MCF 10A (cell line): ENCODE measurements at places on chromosomes 4 and X. TPM values are rescaled to one million over a fixed set of nuclear protein-coding genes. Genes with fewer than 3 reads are reported as not detected.
A peak's percentile ranks its signal among the peaks of the same experiment; 100 is the strongest.

DNA sequence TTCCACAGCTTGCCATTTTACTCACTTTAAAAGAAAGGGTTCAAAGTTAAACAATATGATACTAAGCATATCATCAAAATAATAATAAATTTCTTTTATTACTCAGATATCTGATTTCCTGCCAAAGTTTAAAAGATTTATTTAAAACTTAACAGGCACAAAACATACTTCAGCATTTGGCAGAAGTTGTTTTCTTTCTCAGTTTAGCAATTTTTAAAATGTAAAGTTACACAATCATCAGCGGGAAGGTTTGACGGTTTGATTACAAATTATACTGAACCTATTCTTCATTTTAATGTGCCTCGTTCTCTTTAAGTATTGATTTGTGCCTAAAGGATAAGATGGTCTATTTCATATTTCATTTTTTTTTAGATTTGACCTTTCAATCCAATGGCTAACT is 227.2 kb downstream of the APBB2 start:
- DNase-seq = no peak
- no peak overlapping the region for H3K27ac ChIP-seq
- H3K36me3 ChIP-seq = peaks cover 50% of the 10 kb centered on the region
- no peaks in the 10 kb centered on the region for H3K27me3 ChIP-seq
- H3K4me1 ChIP-seq = peaks cover 38% of the 10 kb centered on the region
- H3K4me3 ChIP-seq = no peak overlapping the region

Gene FGF2
- total RNA-seq = 132 and 134 TPM in 2 replicates

Gene HTR2C
- total RNA-seq = not detected in 2 replicates

Gene KLB
- total RNA-seq = not detected in 2 replicates

DNA sequence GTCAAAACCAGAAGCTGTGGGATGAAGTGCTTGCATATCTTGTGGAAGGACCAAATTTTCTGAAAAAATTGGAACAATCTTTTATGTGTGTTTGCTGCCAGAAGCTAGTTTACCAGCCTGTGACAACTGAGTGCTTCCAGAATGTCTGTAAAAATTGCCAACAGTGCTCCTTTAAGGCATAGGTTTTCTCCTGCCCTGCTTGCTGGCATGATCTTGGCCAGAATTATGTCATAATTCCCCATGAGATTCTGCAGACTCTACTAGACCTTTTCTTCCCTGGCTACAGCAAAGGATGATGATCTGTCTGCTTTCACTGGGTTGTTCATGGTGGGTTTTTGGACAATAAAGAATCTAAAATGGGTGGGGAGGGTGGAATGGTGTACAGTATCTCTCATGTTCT is 196.3 kb upstream of the ZCCHC13 start:
- H3K4me3 ChIP-seq = no peak overlapping the region
- peaks cover 24% of the 10 kb centered on the region for H3K36me3 ChIP-seq
- H3K27me3 ChIP-seq = peaks cover 53% of the 10 kb centered on the region
- H3K27ac ChIP-seq = no peak overlapping the region

- H3K4me1 ChIP-seq = no peaks in the 10 kb centered on the region
- no peaks in the 10 kb centered on the region for H3K27me3 ChIP-seq
- H3K4me3 ChIP-seq = peak overlapping the region; percentile 86
- peaks cover 38% of the 10 kb centered on the region for H3K36me3 ChIP-seq
- no peak for DNase-seq
Observed at GRCh38 chr4:338759-339097, 1.1 kb downstream of the ZNF141 start.

DNA sequence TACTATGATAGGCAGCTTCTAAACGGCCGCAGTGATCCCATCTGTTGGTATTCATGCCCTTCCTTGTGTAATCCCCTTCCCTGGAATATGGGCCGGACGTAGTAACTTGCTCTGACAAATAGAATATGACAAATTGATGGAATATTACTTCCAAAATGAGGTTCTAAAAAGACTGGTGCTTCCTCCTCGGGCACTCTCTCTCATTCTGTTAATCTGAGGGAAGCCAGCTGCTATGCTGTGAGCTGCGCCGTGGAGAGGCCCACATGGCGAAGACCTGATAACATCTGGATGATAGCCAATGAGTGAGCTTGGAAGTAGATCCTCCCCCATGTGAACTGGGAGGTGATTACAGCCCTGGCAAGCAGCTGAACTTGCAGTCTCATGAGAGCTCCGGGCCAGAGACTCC is 27.2 kb upstream of the SLC25A4 start:
- H3K27me3 ChIP-seq = no peaks in the 10 kb centered on the region
- H3K4me3 ChIP-seq = no peak overlapping the region
- H3K27ac ChIP-seq = no peak overlapping the region
- no peaks in the 10 kb centered on the region for H3K36me3 ChIP-seq

Gene ADH1C
- total RNA-seq = not detected in 2 replicates

Gene ABCG2
- 0.07 and 0.12 TPM in 2 replicates for total RNA-seq

GRCh38 chrX:41733939-41734338 is 10.0 kb downstream of the GPR82 start:
- H3K4me1 ChIP-seq = no peaks in the 10 kb centered on the region
- DNase-seq = no peak
- H3K27ac ChIP-seq = no peak overlapping the region
- H3K36me3 ChIP-seq = no peaks in the 10 kb centered on the region
- peaks cover 41% of the 10 kb centered on the region for H3K27me3 ChIP-seq
- no peak overlapping the region for H3K4me3 ChIP-seq

- H3K4me3 ChIP-seq = peak within 1 kb of the TSS; percentile 72
- peaks cover 4% of the 10 kb centered on the region for H3K36me3 ChIP-seq
- DNase-seq = peak; percentile 74
- no peak within 1 kb of the TSS for H3K27ac ChIP-seq
Observed at GRCh38 chrX:150362599-150363481, at the start of gene MAMLD1. MAMLD1 (plus strand) TSS chrX:150363317; CDS start chrX:150445517, 82,200 bp downstream.

- H3K36me3 ChIP-seq = no peaks in the 10 kb centered on the region
- peaks cover 10% of the 10 kb centered on the region for H3K4me1 ChIP-seq
- no peak overlapping the region for H3K27ac ChIP-seq
- H3K27me3 ChIP-seq = no peaks in the 10 kb centered on the region
Observed at GRCh38 chr4:152684007-152684406, 4.2 kb upstream of the TMEM154 start.

DNA sequence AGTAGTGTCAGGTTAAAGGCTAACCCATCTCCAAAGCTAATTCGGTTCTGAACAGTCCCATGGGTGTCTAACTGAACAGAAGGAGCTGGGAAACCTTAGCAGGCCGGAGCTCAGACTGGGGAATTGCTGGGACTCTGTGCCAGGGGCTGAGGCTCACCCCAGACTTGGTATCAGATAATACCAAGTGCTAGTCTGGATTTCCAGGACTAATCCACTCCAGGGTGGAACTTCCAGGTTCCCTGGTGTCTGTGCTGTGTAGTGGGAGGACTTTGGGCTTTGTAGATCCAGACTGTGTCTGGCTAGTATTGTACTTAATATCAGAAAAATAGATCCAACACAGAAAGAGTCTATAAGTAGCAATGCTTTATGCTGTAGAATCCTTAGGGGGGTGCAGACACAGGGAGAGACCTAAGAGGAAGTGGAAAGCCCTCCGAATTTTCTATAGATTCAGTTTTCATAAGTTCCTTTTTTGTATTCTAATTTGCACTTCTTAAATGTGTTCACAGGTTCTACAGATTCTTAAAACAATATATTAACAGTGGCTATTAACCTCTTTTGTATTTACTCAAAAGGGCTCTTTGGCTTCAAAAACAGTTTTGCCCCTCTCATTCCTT is 4.1 kb downstream of the ZNF827 start:
- no peak for DNase-seq
- no peaks in the 10 kb centered on the region for H3K27me3 ChIP-seq
- no peak overlapping the region for H3K27ac ChIP-seq
- peaks cover 36% of the 10 kb centered on the region for H3K4me1 ChIP-seq
- H3K4me3 ChIP-seq = no peak overlapping the region

- H3K27ac ChIP-seq = no peak overlapping the region
- peaks cover 29% of the 10 kb centered on the region for H3K4me1 ChIP-seq
- DNase-seq = no peak
- H3K27me3 ChIP-seq = no peaks in the 10 kb centered on the region
- no peak overlapping the region for H3K4me3 ChIP-seq
- no peaks in the 10 kb centered on the region for H3K36me3 ChIP-seq
Observed at GRCh38 chr4:53480909-53481308, 103.5 kb downstream of the FIP1L1 start.

Gene GABRQ
- total RNA-seq = 0.05 TPM in 1 of 2 replicates, not detected in the other

Gene NAP1L3
- total RNA-seq = 0.15 TPM in 1 of 2 replicates, not detected in the other

GRCh38 chrX:128458888-128459287 is 406.7 kb upstream of the ACTRT1 start:
- no peak overlapping the region for H3K27ac ChIP-seq
- DNase-seq = peak; percentile 63
- no peaks in the 10 kb centered on the region for H3K36me3 ChIP-seq
- no peaks in the 10 kb centered on the region for H3K27me3 ChIP-seq

Gene CTAG1A
- not detected in 2 replicates for total RNA-seq

Gene BBS12
- 4.7 and 8.3 TPM in 2 replicates for total RNA-seq

Gene GAGE12D
- not detected in 2 replicates for total RNA-seq

GRCh38 chrX:56618323-56618722 is 54.9 kb downstream of the UBQLN2 start:
- no peak overlapping the region for H3K27ac ChIP-seq
- H3K36me3 ChIP-seq = no peaks in the 10 kb centered on the region
- no peaks in the 10 kb centered on the region for H3K4me1 ChIP-seq
- no peak for DNase-seq

DNA sequence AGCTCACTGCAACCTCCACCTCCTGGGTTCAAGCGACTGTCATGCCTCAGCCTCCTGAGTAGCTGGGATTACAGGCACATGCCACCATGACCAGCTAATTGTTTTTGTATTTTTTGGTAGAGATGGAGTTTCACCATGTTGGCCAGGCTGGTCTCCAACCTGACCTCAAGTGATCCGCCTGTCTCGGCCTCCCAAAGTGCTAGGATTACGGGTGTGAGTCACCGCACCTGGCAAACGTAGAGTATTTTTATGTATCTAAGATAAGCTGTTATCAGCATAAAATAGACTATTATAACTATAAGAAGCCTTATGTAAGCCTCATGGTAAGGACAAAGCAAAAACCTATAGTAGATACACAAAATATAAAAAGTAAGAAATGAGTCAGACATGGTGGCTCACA is 304.1 kb downstream of the CHIC1 start:
- H3K4me1 ChIP-seq = no peaks in the 10 kb centered on the region
- DNase-seq = no peak
- H3K36me3 ChIP-seq = no peaks in the 10 kb centered on the region
- H3K27ac ChIP-seq = no peak overlapping the region
- H3K4me3 ChIP-seq = no peak overlapping the region

GRCh38 chr4:149489321-149489720 is 326.3 kb downstream of the IQCM start:
- H3K27me3 ChIP-seq = no peaks in the 10 kb centered on the region
- H3K4me1 ChIP-seq = no peaks in the 10 kb centered on the region
- DNase-seq = no peak
- H3K36me3 ChIP-seq = no peaks in the 10 kb centered on the region
- H3K27ac ChIP-seq = no peak overlapping the region
